Brain microvascular endothelial cell (primary cell): ENCODE measurements at places on chromosomes 4 and X.

DNA sequence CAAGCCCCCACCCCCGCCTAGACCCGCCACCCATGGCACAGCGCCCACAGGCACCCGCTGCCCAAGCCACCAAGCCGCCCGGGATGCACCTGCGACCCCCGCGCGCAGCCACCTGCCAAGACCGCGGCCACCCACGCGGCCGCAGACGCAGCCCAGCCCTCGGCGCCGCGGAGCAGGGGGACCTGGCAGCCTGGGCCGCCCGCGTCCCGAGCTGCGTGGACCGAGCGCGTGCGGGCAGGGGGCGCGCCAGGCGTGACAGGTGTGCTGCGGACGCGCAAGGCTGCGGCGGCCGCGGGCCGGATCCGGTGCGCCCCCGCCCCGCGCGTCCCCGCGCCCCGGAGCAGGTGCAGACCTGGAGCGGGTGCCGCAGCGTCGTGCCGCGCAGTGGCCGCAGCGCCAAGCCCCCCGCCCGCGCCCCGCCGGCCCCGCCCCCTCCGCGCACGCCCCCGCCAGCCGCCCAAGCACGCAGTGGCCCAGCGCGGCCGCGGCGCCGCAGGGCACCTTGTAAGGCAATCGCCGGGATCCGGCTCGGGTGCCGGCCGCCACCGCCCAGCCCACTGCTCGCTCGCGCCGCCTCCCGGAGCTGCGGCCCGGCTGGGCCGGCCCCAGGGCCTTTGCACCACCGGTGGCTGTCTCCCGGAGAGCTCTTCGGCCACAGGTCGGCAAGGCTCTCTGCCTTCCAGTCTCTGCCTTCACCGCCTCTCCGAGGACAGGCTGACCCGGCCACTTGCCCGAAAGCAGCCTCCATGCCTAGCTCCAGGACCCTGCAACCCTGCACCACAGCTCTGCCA, at the start of gene PNCK:
Gene PNCK, minus strand, starts transcription at position 386 of the 791 bp plus-strand sequence. CDS start 737 bp downstream, outside the sequence.
- DNase-seq, result no peak

GRCh38 chr4:71945791-71946190, 86.0 kb upstream of the NPFFR2 start:
- DNase-seq, result no peak

- DNase-seq, result no peak
Measured at GRCh38 chrX:155179346-155179997, 36.8 kb upstream of the VBP1 start.

GRCh38 chr4:183399126-183399522, 45.3 kb upstream of the CDKN2AIP start:
- DNase-seq, result no peak

- peak; percentile 5 for DNase-seq
Measured at GRCh38 chr4:94934201-94934600, 176.4 kb downstream of the BMPR1B start.

DNA sequence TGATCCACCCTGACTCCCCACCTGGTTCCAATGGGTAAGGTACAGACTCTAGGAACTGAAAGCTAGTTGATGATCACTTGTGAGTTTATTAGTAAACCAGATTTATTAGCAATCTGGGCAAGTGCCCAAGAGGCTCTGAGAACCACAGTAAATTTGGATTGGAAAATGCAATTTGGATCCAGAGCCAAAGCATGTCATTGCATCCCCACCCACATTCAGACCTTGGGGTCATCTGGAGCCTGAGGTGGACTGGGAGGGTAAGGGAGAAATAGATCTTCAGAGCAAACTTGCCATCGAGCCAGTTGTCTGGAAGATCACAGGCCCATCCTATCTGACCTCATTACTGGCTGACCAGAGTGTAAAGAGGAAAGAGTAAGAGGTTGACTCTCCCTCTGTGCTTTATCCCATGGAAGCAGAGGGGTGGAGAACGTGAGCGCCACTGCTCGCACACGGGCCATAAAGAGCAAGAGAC, 78.7 kb upstream of the RASGEF1B start:
- DNase-seq, result no peak

- peak; percentile 1 for DNase-seq
Measured at GRCh38 chr4:111400741-111401140, 744.5 kb upstream of the FAM241A start.

DNA sequence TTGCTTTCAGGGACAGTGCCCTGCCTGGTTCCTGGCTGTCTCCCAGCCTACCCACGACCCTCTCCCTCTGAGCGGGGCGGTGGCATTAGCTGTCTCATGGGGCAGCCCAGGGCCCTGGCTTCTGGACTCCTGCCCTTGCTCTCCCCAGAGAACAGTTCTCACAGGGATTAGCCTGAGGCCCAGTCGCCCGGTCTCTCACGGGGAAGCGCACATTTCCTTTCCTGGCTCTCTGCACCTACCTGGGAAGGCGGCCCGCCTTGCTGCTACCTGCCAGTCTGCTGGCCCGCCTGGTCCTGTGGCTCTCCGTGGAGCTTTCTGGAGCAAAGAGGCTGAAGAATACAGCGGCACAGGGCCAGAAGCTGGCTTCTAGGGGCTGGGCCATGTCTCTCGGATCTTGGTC, 128.4 kb downstream of the FHDC1 start:
- no peak for DNase-seq

GRCh38 chr4:74202062-74202586, 44.2 kb downstream of the MTHFD2L start:
- DNase-seq, result no peak

DNA sequence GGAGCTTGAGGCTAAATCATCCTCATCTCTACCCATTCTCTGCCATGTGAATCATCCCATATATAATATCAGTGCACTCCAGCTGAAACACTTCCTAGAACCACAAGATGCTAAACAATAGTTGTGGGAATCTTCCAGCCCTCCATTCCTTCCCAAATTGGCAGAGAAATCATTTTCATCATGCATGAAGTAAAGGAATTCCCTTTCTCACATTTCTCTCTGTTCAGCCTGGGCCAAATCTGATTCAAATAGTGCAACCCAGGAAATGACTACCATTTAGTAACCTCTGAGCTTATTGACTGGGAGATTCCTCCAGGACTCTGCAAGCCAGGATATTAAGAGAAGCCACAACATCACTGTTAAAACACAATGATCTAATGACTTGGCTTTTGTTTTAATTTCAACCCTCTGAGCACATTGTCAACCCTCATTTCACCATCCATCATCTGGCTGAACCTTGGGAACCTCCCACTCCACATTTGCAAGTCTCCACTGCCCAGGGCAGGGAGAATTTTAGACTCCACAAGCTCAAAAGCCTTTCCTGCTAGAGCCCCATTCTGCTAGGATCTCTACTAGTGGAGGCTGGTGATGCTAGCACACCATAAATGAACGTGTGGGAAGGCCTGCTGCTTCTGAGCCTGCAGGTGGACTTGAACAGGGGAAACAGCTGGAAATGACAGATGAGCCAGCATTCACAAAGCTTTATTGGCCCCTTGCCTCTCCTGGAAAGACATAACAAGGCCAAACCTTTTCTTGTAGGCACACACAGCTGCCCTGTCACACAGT, 133.9 kb downstream of the TET2 start:
- peak; percentile 64 for DNase-seq

GRCh38 chr4:7158991-7159390, 33.3 kb upstream of the SORCS2 start:
- DNase-seq, result no peak

DNA sequence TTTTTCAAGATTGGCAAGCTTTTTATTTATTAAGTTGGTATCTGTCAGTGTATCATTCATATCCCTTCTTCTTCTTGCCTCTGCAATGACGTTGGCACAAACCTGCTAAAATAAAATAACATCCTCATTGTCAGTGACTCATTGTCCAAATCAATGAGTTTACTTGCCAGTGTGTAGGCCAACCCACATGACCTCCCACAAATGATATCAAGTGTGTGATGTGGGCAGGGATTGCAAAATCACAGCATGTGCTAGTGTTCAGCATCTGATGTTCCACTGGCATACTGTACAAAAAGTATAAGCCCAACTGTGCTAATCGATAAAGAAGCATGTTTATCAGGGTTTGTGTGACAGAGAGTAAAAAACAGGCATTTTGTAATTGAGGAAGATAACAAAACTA, 25.5 kb downstream of the GPAT3 start:
- DNase-seq, result peak; percentile 12

DNA sequence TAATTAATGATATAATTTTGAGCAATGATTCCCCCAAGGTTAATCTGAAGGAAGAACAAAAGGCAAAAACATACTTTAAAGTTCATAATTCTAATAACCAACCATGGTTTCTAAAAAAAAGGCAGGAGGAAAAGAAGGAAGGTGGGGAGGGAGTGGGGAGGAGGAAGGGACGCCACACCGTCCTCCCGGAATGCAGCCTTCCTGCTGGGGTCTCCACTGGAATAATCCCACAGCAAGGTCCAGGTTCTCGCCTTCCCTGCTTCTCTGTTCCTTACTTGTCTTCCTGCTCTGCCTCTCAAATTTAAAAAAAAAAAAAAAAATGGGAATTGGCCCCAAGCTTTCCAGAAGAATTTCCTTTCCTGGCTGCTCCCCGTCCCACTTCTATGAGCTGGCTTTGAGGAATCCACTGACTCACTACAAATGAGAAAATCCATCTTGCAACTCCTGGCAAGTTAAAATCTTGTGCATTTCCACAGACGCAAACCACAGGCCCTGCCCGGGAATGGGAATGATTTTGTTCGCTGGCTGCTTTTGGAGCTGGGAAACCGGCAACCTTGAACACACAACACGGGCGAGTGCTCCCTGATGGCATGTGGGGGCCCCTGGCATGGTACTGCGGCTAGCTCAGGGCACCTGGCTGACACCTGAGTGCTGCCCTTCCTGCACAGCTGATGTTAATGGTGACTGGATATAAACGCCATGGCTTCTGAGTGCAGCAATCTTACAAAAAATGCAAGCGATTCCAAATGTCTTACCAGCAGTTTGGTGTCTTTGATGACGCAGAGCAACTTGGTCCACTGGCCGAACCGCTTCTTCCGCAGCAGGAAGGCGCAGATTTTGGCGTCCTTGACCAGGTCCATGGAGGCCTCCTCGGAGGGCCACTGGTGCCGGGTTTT, 97.0 kb downstream of the AFAP1 start:
- DNase-seq, result peak; percentile 94

- DNase-seq, result peak; percentile 35
Measured at GRCh38 chr4:81565142-81565870, 93.6 kb upstream of the RASGEF1B start.

DNA sequence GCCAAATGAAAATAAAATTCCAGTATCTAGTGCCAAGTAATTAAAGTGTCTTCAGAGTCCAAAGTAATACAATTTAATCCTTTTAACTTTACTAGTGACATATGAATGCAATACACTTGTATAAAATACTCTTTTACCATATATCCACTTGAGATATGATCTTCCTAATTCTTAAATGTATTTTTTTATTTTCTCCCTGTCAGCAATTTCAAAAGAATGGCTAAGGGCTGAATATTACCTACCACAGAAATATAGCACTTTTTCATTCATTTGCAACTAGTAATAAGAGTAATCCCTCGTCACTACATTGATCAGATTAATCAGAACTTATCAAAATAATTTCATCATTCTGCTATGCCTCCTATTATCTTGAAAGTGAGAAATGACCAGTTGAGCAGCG, 10.1 kb upstream of the TBX22 start:
- DNase-seq, result no peak

GRCh38 chrX:151176231-151176750, at the start of gene GPR50:
TSS of gene GPR50 (plus strand) at chrX:151176584. CDS start at chrX:151176722, 138 bp downstream.
- no peak for DNase-seq

DNA sequence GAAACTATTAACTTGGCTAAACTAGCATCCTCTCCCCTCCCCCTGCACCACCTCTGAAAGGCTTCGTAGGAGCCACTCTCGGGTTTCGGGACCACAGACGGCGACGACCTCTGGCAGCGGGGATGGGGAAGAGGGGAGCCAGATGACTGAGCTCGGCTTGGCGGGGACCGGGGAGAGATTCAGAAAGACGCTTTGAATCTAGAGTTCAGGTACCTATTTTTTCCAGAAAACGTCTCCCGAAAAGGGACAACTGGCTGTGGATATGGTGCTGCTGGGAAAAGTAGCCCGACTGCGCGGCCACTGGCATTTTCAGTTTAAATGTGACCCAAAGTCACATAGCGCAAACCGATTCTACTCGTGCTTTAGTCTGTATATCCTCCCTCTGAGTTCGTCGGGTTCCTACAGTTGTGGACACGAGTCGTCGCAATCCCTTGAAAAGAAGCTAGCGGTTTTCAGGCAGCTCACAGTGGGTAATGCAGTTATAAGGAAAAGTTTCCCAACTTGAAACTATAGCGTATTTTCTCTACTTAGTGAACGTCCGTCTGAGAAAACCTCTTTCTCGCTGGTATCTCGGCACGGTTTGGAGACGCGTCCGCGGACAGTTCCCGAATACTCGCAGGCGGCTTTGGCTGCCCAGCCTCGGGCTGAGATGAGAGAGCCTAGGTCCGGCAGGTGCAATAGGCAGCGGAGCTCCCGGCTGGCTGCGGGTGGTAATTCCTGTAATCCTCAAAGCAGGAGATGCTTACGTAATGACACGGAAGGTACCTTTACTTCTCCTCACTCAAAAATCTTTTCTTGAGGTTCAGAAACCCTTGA, 1.3 kb downstream of the PARM1 start:
- DNase-seq, result peak; percentile 34

DNA sequence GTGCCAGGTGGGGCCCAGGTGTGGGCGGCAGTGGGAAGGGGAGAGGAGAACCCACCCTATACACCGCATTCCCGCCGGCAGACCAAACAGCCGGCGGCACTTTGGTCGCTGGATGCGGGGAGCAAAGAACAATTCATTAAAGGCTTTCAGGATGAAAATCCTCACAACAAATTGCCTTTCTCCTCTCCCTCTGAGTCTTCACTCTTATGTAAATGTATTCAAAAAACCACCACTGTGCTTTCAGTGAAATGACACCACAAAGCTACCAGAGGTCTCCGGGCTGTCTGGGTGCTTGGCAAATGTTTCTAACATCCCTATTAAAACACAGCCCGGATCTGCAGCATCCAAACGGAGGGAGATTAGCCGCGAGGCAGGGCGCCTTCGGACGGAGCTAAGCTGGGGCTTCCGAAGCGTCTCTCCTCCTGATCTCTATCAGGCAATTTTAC, 171.8 kb upstream of the TBL1X start:
- no peak for DNase-seq

- DNase-seq, result no peak
Measured at GRCh38 chr4:86961605-86962295, 26.9 kb downstream of the AFF1 start.

DNA sequence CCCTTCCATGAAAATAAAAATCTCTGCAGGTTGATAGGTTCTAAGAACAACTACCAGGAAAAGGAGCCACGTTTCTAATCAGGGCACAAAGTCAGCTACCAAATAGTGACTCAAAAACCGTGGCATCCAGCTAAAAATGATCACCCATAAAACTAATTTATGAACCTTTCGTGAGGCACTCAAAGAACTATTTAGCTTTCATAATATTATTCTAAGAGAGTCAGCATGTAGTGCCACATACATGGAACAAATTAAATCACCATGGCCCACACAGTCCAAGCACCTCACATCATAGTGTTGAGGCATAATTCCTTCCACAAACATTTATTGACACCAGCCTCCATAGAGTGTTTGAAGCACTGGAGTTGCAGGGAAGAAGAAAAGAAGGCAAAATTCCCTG, 252.0 kb upstream of the PPARGC1A start:
- no peak for DNase-seq

GRCh38 chr4:126306152-126306869, 991.6 kb downstream of the FAT4 start:
- no peak for DNase-seq
